ENCODE measurements at places on chromosomes 4 and X.

DNA sequence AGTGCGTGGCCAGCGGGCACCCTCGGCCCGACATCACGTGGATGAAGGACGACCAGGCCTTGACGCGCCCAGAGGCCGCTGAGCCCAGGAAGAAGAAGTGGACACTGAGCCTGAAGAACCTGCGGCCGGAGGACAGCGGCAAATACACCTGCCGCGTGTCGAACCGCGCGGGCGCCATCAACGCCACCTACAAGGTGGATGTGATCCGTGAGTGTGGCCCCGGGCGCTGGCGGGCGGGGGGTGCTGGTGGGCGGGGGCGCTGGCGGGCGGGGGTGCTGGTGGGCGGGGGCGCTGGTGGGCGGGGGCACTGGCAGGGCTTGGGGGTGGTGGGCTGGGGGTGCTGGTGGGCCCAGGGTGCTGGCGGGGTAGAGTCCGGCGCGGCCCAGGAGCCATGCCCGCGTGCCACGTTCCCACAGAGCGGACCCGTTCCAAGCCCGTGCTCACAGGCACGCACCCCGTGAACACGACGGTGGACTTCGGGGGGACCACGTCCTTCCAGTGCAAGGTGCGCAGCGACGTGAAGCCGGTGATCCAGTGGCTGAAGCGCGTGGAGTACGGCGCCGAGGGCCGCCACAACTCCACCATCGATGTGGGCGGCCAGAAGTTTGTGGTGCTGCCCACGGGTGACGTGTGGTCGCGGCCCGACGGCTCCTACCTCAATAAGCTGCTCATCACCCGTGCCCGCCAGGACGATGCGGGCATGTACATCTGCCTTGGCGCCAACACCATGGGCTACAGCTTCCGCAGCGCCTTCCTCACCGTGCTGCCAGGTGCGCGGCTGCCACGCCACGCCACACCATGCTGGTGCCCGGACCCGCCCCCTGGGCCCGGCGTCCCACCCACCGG lies 12.7 kb downstream of the FGFRL1 start:
- H3K4me3 ChIP-seq: no peak overlapping the region
- no peak for DNase-seq
- H3K27ac ChIP-seq: no peak overlapping the region
- no peaks in the 10 kb centered on the region for H3K36me3 ChIP-seq
- no peaks in the 10 kb centered on the region for H3K4me1 ChIP-seq
- H3K27me3 ChIP-seq: no peaks in the 10 kb centered on the region

GRCh38 chr4:120918788-120919187 lies 3.7 kb downstream of the PRDM5 start:
- H3K27ac ChIP-seq: peak overlapping the region; percentile 25
- H3K4me1 ChIP-seq: peaks cover 27% of the 10 kb centered on the region
- H3K4me3 ChIP-seq: no peak overlapping the region
- H3K36me3 ChIP-seq: no peaks in the 10 kb centered on the region
- H3K27me3 ChIP-seq: no peaks in the 10 kb centered on the region

GRCh38 chrX:29082558-29082957 lies 495.3 kb downstream of the IL1RAPL1 start:
- no peaks in the 10 kb centered on the region for H3K4me1 ChIP-seq
- H3K27me3 ChIP-seq: no peaks in the 10 kb centered on the region
- H3K4me3 ChIP-seq: no peak overlapping the region
- H3K36me3 ChIP-seq: no peaks in the 10 kb centered on the region

GRCh38 chrX:35416782-35417181 lies 381.4 kb upstream of the MAGEB16 start:
- H3K4me1 ChIP-seq: no peaks in the 10 kb centered on the region
- DNase-seq: no peak
- H3K36me3 ChIP-seq: no peaks in the 10 kb centered on the region
- no peak overlapping the region for H3K4me3 ChIP-seq

DNA sequence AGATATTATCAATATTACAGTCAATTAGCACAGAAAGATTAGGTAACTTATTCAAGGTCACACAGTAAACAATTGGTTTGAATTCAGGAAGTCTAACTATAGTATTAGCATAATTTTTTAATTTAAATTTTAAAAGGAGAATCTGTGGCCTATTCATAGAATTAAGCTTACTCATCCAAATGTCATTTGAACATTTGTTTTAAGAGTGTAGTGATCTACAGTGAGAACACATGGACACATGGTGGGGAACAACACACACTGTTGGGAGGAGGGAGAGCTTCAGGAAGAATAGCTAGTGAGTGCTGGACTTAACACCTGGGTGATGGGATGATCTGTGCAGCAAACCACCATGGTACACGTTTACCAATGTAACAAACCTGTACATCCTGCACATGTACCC lies 48.3 kb downstream of the MEPE start:
- no peaks in the 10 kb centered on the region for H3K4me1 ChIP-seq
- no peaks in the 10 kb centered on the region for H3K36me3 ChIP-seq
- no peak overlapping the region for H3K27ac ChIP-seq
- no peak overlapping the region for H3K4me3 ChIP-seq
- DNase-seq: no peak

GRCh38 chrX:111361751-111362150 lies 50.2 kb downstream of the DCX start:
- no peaks in the 10 kb centered on the region for H3K4me1 ChIP-seq
- no peaks in the 10 kb centered on the region for H3K36me3 ChIP-seq

DNA sequence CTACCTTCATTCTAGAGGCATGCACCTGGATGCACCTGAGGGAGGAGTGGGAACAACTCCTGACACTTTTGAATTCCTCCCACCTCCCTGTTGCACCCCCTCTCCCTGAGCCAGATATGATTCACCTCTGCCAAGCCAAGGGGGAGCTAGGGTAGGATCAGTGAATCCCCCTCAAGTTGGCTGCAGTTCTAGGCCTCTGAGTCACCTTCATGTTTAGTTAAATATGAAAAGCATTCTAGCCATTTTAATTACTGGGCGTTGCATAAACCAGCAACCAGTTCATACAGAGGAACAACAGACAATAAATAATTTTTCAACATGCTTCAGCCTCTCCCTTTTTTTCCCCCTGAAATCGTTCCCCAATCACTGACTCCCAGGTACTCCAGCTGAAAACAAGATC lies 1440.2 kb downstream of the ADGRL3 start:
- H3K27ac ChIP-seq: no peak overlapping the region
- no peaks in the 10 kb centered on the region for H3K36me3 ChIP-seq
- DNase-seq: no peak
- H3K4me1 ChIP-seq: no peaks in the 10 kb centered on the region
- H3K4me3 ChIP-seq: no peak overlapping the region
- H3K27me3 ChIP-seq: no peaks in the 10 kb centered on the region

- H3K36me3 ChIP-seq: peaks cover 9% of the 10 kb centered on the region
- no peaks in the 10 kb centered on the region for H3K27me3 ChIP-seq
- peaks cover 12% of the 10 kb centered on the region for H3K4me1 ChIP-seq
- no peak for DNase-seq
- H3K4me3 ChIP-seq: peak overlapping the region; percentile 95
- H3K27ac ChIP-seq: peak overlapping the region; percentile 53
Measured at GRCh38 chrX:41335958-41336331, 2.0 kb downstream of the DDX3X start.

DNA sequence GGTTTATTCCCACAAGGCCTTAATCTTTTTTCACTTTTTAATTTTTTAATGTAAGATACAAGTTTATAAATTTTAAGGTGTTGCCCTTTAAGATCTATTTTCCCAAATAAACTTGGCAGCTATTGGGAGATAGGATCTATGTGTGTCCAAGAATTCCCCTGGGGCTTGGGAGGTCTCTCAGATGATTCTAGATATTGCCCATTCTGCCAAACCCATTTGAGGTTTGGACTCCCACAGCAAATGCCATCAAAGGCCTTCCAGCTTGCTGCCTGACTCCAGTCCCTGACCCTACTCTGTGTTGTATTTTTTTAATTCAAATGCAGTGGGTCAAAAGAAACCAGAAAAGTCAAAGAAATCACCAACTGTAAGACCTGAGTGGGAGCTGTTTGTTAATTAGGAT lies 120.0 kb upstream of the CHRDL1 start:
- H3K4me1 ChIP-seq: no peaks in the 10 kb centered on the region
- H3K36me3 ChIP-seq: no peaks in the 10 kb centered on the region
- H3K27me3 ChIP-seq: no peaks in the 10 kb centered on the region
- no peak overlapping the region for H3K27ac ChIP-seq
- no peak for DNase-seq
- no peak overlapping the region for H3K4me3 ChIP-seq

DNA sequence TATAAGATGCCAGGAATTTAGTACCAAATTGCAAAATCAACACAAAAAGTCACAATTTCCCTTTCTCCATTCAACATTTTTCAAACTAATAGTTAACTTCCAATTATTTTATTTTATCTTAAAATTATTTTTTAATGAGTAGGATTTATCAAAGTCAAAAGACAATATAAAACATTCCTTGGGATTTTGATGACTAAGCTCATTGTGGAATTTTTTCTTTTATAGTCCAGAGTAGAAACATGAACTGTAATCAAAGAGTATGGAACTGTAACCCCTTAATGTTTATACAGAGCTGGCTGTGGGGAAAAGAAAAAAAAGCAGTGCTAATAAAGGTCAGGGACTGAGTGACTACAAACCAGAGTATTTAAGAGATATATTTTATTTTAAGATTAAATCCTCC lies 368.6 kb upstream of the CPXCR1 start:
- no peak for DNase-seq
- H3K4me1 ChIP-seq: no peaks in the 10 kb centered on the region
- H3K36me3 ChIP-seq: no peaks in the 10 kb centered on the region

- H3K4me3 ChIP-seq: no peak overlapping the region
- H3K36me3 ChIP-seq: no peaks in the 10 kb centered on the region
- no peaks in the 10 kb centered on the region for H3K4me1 ChIP-seq
- H3K27me3 ChIP-seq: peaks cover 65% of the 10 kb centered on the region
Measured at GRCh38 chrX:153614818-153615217, 15.9 kb upstream of the CCNQ start.

DNA sequence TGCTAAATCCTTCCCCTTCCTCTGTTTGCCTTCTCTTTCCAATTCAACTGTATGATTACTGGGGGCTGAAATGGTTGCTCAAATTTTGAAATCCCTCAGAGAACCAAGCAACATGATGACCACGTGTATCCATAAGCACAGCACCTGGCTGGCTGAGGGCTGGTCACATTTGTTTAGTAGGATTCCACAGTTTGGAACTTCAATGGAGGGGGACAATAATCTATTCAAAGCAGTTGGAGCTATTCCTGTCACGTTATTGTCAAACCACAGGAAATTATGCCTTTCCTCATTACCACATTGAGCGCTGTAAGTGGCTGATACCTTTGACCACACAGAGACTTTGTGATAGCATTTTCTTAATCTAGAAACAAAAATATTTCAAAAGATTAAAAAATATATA lies 7.0 kb downstream of the TMSB4X start:
- DNase-seq: no peak
- H3K27me3 ChIP-seq: no peaks in the 10 kb centered on the region
- H3K36me3 ChIP-seq: no peaks in the 10 kb centered on the region
- H3K4me3 ChIP-seq: no peak overlapping the region
- no peak overlapping the region for H3K27ac ChIP-seq

DNA sequence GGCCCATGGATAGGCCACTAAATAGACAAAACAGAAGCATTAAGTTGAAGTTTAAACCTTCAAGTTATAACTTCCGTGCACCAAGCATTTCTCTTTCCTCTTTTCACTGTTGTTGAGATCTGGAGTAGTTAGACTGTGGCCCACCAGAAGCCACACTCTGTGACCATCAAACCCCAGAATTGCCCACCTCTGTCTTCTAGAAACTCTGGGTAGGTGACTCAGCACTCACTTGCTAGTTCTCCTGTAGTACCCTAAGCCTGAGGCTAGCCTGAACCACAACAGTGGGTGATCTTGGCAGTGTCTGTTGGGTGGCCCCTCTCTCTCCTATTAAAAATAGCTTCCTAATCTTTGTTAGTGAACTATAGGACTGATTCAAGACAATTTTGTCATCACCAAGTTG lies 24.6 kb upstream of the CD40LG start:
- H3K4me1 ChIP-seq: no peaks in the 10 kb centered on the region
- H3K4me3 ChIP-seq: no peak overlapping the region
- H3K27ac ChIP-seq: no peak overlapping the region
- no peaks in the 10 kb centered on the region for H3K27me3 ChIP-seq

GRCh38 chr4:181502611-181503010 lies 740.6 kb upstream of the TENM3 start:
- H3K4me3 ChIP-seq: no peak overlapping the region
- no peaks in the 10 kb centered on the region for H3K4me1 ChIP-seq
- no peak overlapping the region for H3K27ac ChIP-seq
- DNase-seq: no peak

DNA sequence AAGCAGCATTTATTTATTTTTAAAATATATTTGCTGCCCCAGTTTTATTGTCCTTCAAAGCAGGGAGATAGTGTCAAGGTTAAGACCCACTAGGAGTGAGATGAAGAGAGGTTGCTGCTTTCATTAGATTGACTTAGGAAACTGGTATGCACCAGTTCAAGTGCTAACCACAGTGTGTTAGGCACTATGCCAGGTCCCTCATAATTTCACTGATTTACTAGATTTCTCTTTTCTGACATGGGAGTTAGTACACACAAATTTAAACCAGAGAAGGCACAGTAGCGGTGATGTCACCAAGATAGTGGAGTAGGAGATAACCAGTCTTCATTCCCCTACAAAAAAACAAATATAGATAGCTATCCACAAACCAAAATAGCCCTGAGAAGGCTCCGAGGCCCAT lies 14.3 kb downstream of the RRAGB start:
- no peaks in the 10 kb centered on the region for H3K4me1 ChIP-seq
- DNase-seq: no peak
- H3K27me3 ChIP-seq: no peaks in the 10 kb centered on the region
- no peak overlapping the region for H3K4me3 ChIP-seq
- H3K27ac ChIP-seq: no peak overlapping the region
- no peaks in the 10 kb centered on the region for H3K36me3 ChIP-seq

DNA sequence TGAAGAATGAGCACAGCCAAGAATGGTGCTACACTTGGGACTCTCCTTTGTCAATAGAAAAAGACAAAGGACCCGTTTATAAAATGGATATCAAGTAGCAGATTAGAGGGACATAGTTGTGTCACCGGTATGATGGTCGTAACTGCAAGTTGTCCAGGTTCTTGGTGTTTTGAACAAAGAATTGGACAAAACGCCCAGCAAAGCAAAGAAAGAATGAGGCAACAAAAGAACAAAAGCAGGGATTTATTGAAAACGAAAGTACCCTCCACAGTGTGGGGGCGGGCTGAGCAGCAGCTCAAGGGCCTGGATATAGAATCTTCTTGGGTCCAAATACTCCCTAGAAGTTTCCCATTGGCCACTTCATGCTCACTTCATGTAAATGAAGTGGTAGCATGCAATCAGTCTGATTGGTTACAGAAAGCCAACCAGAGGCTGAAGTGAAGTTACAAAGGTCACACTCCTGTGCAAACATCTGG lies 54.7 kb downstream of the SHROOM3 start:
- peaks cover 39% of the 10 kb centered on the region for H3K4me1 ChIP-seq
- no peak overlapping the region for H3K27ac ChIP-seq
- H3K27me3 ChIP-seq: no peaks in the 10 kb centered on the region
- no peak overlapping the region for H3K4me3 ChIP-seq
- no peaks in the 10 kb centered on the region for H3K36me3 ChIP-seq

- no peak for DNase-seq
- no peak overlapping the region for H3K4me3 ChIP-seq
- H3K4me1 ChIP-seq: peaks cover 9% of the 10 kb centered on the region
- no peaks in the 10 kb centered on the region for H3K27me3 ChIP-seq
Measured at GRCh38 chrX:150482537-150483206, 85.7 kb upstream of the MTM1 start.
